HCT116 (cell line): ENCODE measurements at places on chromosomes 3 and 15. TPM values are rescaled to one million over a fixed set of nuclear protein-coding genes. Genes with fewer than 3 reads are reported as not detected.

- H3K4me1 ChIP-seq, result no peaks in the 10 kb centered on the region
- H3K36me3 ChIP-seq, result no peaks in the 10 kb centered on the region
- H3K27me3 ChIP-seq, result no peaks in the 10 kb centered on the region
- no peak overlapping the region for H3K27ac ChIP-seq
These were observed 89.5 kb downstream of the ANP32A start for GRCh38 chr15:68730976-68731897.

GRCh38 chr15:95922431-95922830, 408.1 kb upstream of the NR2F2 start:
- H3K4me1 ChIP-seq, result no peaks in the 10 kb centered on the region
- no peaks in the 10 kb centered on the region for H3K36me3 ChIP-seq
- no peaks in the 10 kb centered on the region for H3K27me3 ChIP-seq

- H3K4me1 ChIP-seq, result no peaks in the 10 kb centered on the region
- DNase-seq, result no peak
- H3K27ac ChIP-seq, result no peak overlapping the region
- H3K4me3 ChIP-seq, result no peak overlapping the region
These were observed 32.9 kb downstream of the MTHFS start for GRCh38 chr15:79863886-79864285.

- no peak for DNase-seq
- H3K4me1 ChIP-seq, result peaks cover 2% of the 10 kb centered on the region; the same call in 1 of the 2 replicates
- H3K27ac ChIP-seq, result peak overlapping the region; percentile 54; the same call in 1 of the 2 replicates
- H3K4me3 ChIP-seq, result peak overlapping the region; percentile 66
These were observed 528 bp downstream of the RBPMS2 start for GRCh38 chr15:64774629-64775493.

STRIT1 gene
- total RNA-seq, result not detected

- peaks cover 18% of the 10 kb centered on the region for H3K4me1 ChIP-seq
- H3K27ac ChIP-seq, result no peak overlapping the region
- H3K36me3 ChIP-seq, result no peaks in the 10 kb centered on the region
- H3K4me3 ChIP-seq, result no peak overlapping the region
These were observed 61.6 kb downstream of the NEK10 start for GRCh38 chr3:27307566-27307965.

GRCh38 chr15:68113273-68113672, 59.2 kb downstream of the PIAS1 start:
- H3K27ac ChIP-seq, result no peak overlapping the region
- no peaks in the 10 kb centered on the region for H3K4me1 ChIP-seq
- H3K36me3 ChIP-seq, result no peaks in the 10 kb centered on the region
- DNase-seq, result no peak
- H3K27me3 ChIP-seq, result no peaks in the 10 kb centered on the region

MELTF gene
- 47.6 TPM for total RNA-seq

- no peaks in the 10 kb centered on the region for H3K36me3 ChIP-seq
- no peak for DNase-seq
- H3K4me3 ChIP-seq, result no peak overlapping the region
- no peaks in the 10 kb centered on the region for H3K4me1 ChIP-seq
- no peaks in the 10 kb centered on the region for H3K27me3 ChIP-seq
These were observed 86.9 kb downstream of the C3orf80 start for GRCh38 chr3:160312014-160312624.

AGTR1 gene
- not detected for total RNA-seq

FBXO40 gene
- total RNA-seq, result not detected

AGBL1 gene
- total RNA-seq, result not detected

DNA sequence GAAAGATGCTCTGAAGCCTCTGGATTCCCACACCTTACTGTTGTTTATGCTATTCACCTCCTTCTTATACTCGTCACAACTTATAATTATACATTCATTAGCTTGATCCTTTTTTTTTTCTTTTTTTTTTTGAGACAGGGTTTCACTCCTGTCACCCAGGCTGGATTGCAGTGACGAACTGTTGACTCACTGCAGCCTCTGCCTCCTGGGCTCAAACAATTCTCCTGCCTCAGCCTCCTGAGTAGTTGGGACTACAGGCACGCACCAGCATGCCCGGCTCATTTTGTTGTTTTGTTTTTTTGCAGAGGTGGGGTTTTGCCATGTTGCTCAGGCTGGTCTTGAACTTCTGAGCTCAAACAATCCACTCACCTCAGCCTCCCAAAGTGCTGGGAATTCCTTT, 143.6 kb downstream of the PLCL2 start:
- no peak for DNase-seq
- no peaks in the 10 kb centered on the region for H3K27me3 ChIP-seq
- H3K4me1 ChIP-seq, result no peaks in the 10 kb centered on the region
- no peaks in the 10 kb centered on the region for H3K36me3 ChIP-seq

SHQ1 gene
- total RNA-seq, result 27.6 TPM

DNA sequence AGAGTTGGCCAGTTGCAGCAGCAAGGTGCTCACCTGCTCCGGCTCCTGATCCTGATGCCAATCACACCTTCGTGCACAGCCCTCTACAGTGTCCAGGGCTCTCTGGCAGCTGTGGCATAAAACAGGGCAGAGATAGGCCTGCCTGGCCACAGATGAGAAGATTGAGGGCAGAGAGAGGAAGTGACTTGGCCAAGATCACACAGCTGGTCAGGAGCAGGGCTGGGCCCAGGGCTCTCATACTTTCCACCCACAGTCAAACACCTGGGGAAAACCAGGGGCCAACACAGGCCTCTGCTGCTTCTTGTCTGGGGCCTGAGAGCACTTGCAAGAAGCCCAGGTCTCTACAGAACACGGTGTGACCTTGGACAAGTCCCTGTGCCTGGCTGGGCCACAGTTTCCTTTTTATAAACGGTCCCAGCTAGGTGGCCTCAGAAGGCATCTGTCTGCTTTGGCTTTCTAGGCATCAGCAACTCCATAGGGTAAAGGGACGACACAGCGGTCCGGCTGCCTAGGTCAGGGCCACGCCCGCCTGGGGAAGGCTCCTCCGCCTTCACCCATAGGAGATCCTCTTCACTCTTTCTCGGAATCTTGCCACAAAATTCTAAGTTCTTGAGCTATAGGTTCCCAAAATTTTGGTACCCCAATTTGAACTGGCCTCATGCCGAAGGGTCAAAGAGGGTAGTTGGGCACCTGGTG, 3.1 kb downstream of the ATP2B2 start:
- peaks cover 11% of the 10 kb centered on the region; the same call in 1 of the 2 replicates for H3K27me3 ChIP-seq
- no peak for DNase-seq
- no peak overlapping the region for H3K4me3 ChIP-seq

GRCh38 chr3:47243419-47244147, 39.0 kb downstream of the KIF9 start:
- H3K36me3 ChIP-seq, result no peaks in the 10 kb centered on the region
- no peaks in the 10 kb centered on the region for H3K27me3 ChIP-seq
- H3K27ac ChIP-seq, result no peak overlapping the region
- no peak for DNase-seq
- no peak overlapping the region for H3K4me3 ChIP-seq

DNA sequence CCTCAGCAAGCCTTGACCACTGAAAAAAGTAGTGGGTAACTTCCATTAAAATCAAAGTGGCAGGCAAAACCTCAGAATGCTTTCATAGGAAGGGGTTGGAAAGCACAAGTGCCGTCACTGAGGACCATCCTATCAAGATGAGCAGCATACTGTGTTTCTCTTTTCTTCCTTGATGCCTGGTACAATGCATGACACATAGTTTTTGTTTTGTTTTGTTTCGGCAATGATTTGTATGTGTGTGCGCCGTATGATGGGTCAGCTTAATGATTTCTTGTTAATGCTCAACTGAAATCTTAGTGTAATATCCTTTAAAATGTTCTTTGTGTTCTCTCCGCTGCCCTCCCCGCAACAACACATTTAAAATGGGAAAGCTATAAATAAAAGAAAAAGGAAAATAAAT, 476.4 kb upstream of the KCNMB2 start:
- DNase-seq, result no peak
- no peaks in the 10 kb centered on the region for H3K27me3 ChIP-seq
- no peaks in the 10 kb centered on the region for H3K36me3 ChIP-seq
- H3K4me3 ChIP-seq, result no peak overlapping the region
- H3K4me1 ChIP-seq, result no peaks in the 10 kb centered on the region

ZNF662 gene
- total RNA-seq, result not detected

- no peak overlapping the region for H3K4me3 ChIP-seq
- no peak overlapping the region for H3K27ac ChIP-seq
- no peaks in the 10 kb centered on the region for H3K4me1 ChIP-seq
- no peaks in the 10 kb centered on the region for H3K27me3 ChIP-seq
- no peak for DNase-seq
- no peaks in the 10 kb centered on the region for H3K36me3 ChIP-seq
These were observed 458.5 kb upstream of the ARRDC4 start for GRCh38 chr15:97502038-97502437.

DNA sequence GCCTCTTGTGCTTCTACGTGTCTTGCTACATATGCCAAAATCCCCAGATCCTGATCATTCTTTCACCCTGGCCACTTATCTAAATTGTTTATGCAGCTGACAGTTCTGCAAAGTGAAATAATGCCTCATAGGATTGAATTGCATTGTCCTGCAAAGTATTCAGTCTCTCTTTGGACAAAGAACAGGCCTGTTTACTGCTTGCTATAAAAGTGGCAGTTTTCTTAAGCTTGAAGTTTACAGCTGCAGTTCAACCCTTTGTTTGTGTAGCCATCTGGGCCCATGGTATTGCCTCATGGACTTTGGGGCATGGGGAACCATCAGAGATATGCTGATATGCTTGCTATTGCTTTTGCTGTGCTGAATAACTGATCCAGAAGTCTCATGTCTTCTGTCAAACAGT, 523.2 kb downstream of the OTOL1 start:
- no peaks in the 10 kb centered on the region for H3K4me1 ChIP-seq
- no peak overlapping the region for H3K27ac ChIP-seq
- H3K4me3 ChIP-seq, result no peak overlapping the region
- no peak for DNase-seq
- no peaks in the 10 kb centered on the region for H3K27me3 ChIP-seq
- no peaks in the 10 kb centered on the region for H3K36me3 ChIP-seq

DNA sequence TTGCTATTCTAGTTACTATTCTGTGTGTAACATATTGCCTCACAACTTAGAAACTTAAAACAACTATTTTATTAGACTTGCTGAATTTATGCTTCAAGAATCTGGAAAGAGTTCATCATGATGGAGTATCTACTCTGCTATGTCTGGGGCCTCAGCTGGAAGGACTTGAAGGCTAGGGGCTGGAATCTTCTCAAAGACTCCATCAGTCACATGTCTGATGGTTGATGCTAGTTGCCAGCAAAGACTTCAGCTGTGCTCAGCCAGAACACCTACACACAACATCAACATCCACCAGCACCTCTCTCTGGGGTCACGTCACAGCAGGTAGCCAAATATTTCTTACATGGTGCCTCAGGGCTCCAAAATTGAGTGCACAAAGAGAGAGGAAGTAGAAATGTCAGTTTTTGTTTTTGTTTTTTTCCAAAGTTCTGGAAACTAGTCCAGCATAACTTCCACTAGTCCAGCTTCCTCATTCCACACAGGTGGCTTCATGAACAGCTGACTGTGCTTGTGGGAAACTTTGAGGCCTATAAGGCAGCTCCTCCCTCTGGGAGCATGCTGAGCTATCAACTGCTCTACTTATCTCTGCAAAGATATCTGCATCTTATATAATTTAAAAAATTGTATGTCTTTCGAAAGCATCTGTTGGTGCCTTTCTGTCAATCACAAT, 325.4 kb upstream of the AGTR1 start:
- H3K27me3 ChIP-seq, result no peaks in the 10 kb centered on the region
- no peak overlapping the region for H3K4me3 ChIP-seq
- no peak overlapping the region for H3K27ac ChIP-seq
- no peaks in the 10 kb centered on the region for H3K36me3 ChIP-seq
- H3K4me1 ChIP-seq, result no peaks in the 10 kb centered on the region

CHL1 gene
- total RNA-seq, result not detected
